ENCODE measurements at places on chromosomes 6 and 20.

DNA sequence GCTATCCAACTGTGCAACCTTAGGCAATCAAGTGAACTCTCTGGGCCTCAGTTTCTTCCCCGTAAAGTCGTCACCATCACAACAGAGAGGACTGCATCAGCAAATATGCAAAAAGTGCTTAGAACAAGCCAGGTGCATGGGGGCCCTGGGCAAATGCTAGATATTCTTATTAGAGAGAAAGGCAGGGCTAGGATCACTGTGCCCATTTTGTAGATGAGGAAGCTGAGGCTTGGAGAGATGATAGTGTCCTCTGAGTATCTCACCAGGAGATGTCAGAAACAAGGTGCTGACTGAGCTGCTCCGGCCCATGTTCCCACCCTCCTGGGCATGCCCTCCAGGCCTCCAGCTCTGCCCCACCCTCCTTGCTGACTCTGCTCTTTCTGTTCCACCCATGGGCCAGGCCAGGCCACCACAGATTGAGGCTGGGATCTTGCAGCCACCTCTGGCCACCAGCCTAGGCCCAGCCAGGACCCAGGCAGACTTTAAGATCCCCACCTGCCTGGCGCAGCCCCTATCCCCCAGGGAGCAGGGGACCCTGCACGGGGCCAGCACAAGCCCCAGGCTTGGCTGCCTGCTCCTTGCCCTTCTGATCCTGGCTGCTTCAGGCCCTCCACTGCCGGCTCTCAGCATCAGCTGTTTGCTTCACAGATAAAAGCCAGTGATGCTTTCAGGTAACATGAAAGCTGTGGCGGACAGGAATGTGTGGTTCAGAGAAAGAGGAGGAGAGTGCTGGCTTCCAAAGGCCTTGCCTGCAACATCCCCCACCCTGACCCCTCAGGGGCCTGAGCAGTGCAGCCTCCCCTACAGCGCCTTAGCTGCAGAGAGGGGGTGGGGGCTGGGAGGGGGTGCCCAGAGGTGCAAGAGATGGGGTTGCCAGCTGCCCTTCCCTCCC, 47.6 kb downstream of the GRM4 start:
- no peak for DNase-seq

GRCh38 chr20:33172781-33173180, 4.8 kb downstream of the BPIFA2 start:
- no peak for DNase-seq

DNA sequence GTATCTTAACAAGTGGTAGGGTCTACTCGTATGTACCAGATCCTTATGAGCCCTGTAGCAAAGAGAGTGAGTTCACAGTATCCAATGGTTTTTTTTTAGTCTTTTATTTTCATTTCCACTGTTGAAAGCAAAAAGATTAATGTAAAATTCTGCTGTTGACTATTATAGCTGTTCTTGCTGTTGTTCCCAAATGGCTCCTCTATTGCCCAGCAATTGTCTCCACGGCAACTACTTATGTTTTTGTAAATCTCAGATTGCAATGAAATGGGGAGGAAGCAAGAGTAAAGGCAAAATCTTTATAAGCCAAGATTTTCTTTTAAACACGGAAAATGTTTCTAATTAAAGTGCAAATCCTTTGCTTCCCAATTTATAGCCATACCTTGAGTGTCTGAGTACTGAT, 406.1 kb downstream of the EPM2A start:
- DNase-seq = no peak

GRCh38 chr6:47741807-47742206, 40.0 kb upstream of the OPN5 start:
- no peak for DNase-seq

DNA sequence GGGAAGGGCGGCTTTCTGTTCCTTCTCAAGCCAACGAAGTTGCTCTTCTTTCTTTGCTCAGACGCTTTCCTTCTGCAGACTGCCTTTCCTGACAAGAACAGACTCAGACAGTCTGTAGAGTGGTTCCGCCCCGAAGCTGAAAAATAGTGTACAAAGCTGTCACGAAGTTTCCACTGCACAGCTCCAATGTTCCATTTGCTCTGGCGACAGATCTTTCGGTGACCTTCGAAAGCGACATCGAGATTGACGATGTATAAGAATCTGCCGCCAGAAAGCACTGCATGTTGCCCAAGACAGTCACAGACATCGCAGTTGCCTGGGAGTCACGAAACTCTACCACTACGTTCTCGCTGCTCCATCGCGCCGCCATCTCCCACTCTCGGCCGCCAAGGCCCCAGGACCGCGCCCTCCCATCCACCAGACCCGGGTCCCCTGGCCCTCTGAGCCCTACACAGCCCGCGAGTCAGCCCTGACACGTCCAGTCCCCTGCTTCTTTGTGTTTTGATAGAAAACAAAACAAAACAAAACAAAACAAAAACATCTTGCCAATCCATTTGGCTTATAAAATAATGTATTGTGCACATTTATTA, 42.1 kb upstream of the ZNF184 start:
- DNase-seq = no peak

- DNase-seq = no peak
Observed at GRCh38 chr6:31473780-31474761, 23.9 kb upstream of the MICB start.

DNA sequence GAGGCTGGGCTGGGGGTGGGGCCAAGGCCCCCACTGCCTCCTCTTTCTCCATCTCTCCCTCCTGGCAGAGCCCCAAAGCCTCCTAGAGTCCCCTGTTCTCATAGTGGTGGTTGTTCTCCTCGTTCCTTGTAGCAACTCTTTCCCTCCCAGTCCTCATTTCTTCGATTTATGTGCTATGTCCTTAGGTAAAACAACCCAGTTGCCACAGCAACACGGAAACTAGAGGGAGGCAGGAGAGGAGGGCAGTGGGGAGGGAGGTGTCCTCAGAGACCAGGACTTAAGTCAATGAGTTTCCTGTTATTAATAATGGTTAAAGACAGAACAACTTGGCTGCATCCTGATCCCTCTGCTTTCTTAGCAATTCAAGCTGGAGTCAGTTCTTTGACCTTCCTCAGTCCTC, 161.0 kb downstream of the INSM1 start:
- DNase-seq = no peak

DNA sequence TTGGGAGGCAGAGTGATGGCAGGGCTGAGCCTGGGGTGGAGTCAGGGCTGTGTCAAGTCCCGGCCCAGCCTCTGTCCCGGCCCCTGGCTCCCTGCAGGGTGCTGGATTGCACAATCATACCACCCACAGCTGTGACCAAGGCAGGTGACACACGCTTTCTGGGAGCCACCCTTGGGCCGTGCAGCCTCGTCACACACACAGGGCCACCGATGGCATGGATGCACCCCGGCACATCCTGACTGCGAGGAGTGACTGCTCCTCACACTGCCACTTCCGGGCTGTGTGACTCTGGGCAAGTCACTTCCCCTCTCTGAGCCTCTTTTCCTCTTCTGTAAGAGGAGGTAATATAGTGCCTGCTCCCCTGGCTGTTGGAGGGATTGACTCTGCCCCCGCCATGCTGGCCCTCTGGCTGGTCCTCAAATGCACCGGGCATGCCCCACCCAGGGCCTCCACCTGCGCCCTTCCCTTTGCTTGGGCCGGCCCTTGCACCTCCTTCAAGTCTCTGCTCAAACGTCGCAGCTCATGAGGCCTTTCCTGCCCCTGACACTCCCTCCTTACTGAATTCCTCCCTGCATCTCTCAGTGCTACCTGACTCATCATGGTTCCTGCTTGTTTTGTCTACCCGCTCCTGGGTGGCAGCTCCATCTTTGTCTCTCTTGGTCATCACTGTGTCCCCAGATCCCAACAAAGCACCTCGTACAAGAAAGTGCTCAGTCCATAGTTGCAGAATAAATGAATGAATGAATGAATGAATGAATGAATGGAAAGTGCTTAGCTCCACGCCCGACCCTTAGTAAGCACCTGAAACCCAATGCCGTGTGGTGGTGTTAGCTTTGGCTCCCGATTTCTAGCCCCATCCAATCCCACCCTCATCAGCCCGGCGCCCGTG, 93.5 kb downstream of the CEBPB start:
- no peak for DNase-seq

GRCh38 chr6:35209622-35210247, 4.0 kb upstream of the SCUBE3 start:
- DNase-seq = no peak

DNA sequence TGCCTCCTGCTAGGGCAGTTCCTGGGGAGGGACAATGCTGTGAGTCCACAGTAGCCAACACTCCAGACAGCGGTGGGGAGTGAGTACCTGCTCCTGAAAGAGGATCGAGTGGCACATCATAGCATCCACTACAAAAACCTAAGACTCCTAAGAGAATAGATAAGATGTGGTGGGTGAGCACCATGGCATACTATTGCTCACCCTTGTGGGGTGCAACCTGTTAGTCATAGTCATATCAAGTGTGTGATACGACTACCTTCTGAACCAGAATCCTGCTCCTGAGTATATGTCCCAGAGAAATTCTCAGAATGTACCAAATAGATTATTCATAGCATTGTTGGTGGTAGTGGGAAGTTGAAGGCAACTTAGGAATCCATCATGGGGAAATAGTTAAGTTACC, 62.7 kb upstream of the GLP1R start:
- DNase-seq = no peak

DNA sequence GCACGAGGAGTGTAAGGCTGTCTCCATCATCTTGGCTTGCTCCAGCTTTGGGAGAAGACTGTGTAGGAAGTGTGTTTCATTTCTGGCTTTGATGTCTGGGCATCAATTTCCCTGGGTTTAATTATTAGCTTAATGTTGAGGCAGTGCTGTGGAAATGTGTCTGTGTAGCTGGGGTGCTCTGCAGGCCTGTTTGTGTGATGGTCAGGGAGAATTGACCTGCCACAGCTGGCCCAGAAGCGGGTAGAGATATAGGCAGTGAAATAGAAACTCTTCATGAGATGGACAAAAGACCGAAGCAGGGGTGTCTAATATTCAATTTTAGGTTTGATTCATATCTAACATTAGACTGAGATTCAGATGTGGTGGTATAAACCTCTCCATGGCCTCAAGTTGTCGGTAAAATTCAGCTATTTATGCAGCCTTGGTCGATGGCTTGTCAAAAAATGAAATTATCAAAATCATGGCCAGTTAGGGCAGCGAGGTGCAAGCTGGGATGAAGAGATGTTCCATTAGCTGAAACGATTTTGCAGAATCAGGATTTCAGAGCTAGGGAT, 95.3 kb upstream of the SNX9 start:
- DNase-seq = no peak

- DNase-seq = no peak
Observed at GRCh38 chr20:49230021-49230420, 10.8 kb downstream of the DDX27 start.

DNA sequence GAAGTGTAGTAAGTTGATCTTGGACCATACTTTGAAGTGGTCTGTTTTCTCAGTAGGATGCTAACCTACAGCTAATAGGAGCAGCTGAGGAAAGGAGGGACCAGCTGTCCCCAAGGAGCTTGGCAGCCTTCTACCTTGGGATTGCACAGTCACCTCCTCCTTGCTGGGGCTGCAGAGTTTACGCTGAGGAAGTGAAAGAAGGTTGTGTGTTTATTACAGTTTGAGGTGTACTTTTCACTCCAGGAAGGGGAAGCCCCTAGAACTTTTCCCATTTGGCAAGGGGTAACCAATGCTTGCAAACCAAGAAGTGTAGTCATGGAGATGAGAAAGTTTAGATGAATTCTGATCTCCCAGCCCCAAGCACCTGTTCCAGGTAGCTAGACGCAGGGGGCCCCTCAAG, 58.8 kb downstream of the BMP6 start:
- DNase-seq = no peak

DNA sequence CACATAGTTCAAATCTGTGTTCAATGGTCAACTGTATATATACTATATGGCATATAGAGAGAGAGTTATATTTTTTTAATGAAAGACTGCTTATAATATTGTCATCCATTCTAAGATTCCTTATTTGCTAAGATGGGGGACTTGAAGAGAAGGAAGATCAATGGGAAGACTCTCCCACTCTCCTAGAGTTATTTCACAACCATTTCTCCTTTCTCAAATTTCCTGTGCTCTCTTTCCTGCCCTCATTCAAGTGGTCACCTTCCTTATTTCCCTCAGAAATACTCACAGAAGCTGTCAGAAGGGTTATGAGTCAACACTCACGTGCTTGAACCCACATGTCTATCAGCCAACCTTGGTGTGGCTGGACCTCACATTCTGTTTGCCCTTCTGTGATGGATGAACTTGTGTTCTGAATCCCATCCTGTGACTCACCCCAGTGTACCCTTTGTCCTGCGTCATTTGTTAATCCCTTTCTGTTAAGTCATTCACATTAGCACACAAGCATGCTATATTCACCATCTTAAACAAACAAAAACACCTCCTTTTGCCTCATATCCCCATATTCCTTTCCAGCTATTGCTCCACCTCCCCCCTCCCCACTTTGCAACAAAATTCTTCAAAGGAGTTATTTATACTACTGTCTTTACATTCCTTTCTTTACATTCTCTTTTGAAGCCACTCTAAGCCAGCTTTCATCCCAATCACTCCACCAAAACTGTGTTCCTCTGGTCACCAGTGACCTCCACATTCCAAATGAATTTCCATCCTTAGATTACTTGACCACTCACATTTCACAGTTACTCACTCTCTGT, 279.3 kb upstream of the TCF21 start:
- DNase-seq = no peak

- peak; percentile 15 for DNase-seq
Observed at GRCh38 chr6:129567374-129567773, 142.6 kb downstream of the ARHGAP18 start.

GRCh38 chr6:32069460-32069859, 31.2 kb downstream of the CYP21A2 start:
- no peak for DNase-seq

- no peak for DNase-seq
Observed at GRCh38 chr6:32149932-32150870, 1.5 kb downstream of the PRRT1 start.

GRCh38 chr6:154872542-154873114, 122.5 kb upstream of the TIAM2 start:
- no peak for DNase-seq

Data from NT2/D1 (cell line).